Right atrium auricular region (tissue), 2 donors: ENCODE measurements at places on chromosomes 2 and 18. TPM values are rescaled to one million over a fixed set of nuclear protein-coding genes. Genes with fewer than 3 reads are reported as not detected.

DNA sequence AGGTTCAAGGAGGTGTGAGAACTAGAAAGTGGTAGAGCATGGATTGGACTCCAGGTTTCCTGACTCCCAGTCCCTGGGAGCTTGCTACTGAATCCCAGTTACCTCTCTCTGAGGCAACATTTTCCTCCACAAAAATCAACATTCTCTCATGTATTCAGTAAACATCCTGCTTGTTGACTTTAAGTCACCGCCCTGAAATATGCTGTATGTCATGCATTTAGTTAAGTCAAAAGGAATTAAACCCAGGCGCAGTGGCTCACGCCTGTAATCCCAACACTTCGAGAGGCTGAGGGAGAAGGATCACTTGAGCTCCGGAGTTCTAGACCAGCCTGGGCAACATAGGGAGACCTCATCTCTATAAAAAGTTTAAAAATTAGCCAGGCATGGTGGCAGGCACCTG lies 3.8 kb downstream of the MATN3 start:
- no peaks in the 10 kb centered on the region for H3K36me3 ChIP-seq
- peaks cover 5% of the 10 kb centered on the region for H3K4me1 ChIP-seq
- H3K27ac ChIP-seq, result no peak overlapping the region

- no peaks in the 10 kb centered on the region for H3K36me3 ChIP-seq
- no peak overlapping the region for H3K4me3 ChIP-seq
- no peaks in the 10 kb centered on the region for H3K4me1 ChIP-seq
- no peak overlapping the region for H3K27ac ChIP-seq
- DNase-seq, result no peak
- H3K27me3 ChIP-seq, result no peaks in the 10 kb centered on the region
Measured at GRCh38 chr2:158542577-158542976, 85.8 kb downstream of the PKP4 start.

GRCh38 chr2:73133566-73134197 lies 20.9 kb upstream of the RAB11FIP5 start:
- no peak overlapping the region for H3K4me3 ChIP-seq
- H3K27me3 ChIP-seq, result no peaks in the 10 kb centered on the region
- no peaks in the 10 kb centered on the region for H3K36me3 ChIP-seq
- no peak overlapping the region for H3K27ac ChIP-seq
- no peaks in the 10 kb centered on the region for H3K4me1 ChIP-seq
- DNase-seq, result no peak

DNA sequence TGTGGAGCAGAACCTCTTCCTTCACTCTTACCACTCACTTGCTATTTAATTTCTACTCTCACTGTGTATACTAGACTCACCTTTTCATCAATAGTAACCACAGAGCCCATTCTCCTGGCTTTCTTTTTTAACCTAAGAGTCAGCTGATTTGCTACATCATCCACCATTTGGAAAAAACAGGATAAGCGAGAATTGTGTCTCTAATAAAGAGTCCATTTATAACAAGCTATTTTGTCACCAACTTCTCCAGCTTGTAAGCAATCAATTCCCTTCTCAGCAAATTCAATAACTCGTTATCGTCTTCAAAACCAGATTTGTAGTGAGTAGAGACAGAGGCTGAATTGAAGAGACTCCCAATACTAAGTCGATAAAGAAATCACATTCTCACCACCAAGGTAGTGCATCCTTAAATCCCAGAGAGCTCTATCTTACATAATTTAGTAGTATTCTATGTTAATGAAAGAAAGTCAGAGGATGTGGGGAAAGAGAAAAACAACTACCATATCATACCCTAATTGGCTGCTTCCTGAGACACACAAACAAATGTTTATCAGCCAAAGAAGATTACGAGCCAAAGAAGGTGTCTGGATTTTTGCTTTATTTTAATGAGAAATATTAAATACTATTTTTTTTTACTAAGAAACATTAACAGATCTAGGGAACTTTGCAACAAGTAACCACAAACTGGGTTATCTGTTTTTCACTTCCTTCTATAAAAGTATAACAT lies 52.5 kb upstream of the SPTBN1 start:
- no peaks in the 10 kb centered on the region for H3K36me3 ChIP-seq
- DNase-seq, result no peak
- no peak overlapping the region for H3K27ac ChIP-seq
- no peak overlapping the region for H3K4me3 ChIP-seq

DNA sequence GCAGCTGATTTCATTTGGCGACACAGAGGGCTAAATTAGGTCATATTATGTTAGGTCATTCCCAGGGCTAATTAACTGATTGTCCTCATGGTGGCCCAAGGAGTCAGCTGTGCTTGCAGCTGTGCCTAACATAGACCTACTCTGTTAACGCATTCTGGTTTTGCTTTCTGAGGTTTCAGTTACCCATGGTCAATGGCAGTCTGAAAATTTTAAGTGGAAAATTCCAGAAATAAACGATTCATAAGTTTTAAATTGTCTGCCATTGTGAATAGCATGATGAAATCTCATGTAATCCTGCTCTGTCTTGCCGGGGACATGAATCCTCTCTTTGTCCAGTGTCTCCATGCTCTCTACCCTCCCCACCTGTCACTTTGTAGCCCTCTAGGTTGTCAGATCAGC lies 168.7 kb downstream of the KCNS3 start:
- no peak for DNase-seq
- H3K4me3 ChIP-seq, result no peak overlapping the region
- no peaks in the 10 kb centered on the region for H3K27me3 ChIP-seq
- peaks cover 25% of the 10 kb centered on the region for H3K4me1 ChIP-seq
- no peak overlapping the region for H3K27ac ChIP-seq

DNA sequence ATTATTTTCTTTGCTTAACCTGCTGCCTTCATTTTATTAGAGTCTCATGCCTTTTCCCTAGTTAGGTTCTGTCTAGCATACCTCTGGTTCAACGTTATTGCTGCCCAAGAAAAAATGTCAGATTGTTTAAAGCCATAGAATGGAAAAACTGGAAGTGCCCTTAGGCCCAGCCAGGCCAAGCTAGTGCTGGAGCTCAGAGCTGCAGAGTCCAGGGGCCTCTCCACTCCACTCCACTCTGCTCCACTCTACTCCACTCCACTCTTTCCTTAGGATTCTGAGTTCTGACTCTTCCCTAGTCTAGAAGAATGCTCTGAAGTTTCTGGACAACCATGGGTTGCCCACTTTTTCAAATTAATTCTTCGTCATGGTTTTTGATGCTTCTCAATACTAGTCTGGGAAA lies 155.6 kb downstream of the SETBP1 start:
- H3K4me3 ChIP-seq, result no peak overlapping the region
- H3K27me3 ChIP-seq, result no peaks in the 10 kb centered on the region
- DNase-seq, result no peak
- H3K36me3 ChIP-seq, result no peaks in the 10 kb centered on the region
- H3K4me1 ChIP-seq, result peaks cover 23% of the 10 kb centered on the region
- no peak overlapping the region for H3K27ac ChIP-seq

Gene KCNF1
- 0.30 TPM for total RNA-seq

Gene COL3A1
- total RNA-seq, result 608 TPM
